ENCODE measurements at places on chromosomes 5 and 9.

DNA sequence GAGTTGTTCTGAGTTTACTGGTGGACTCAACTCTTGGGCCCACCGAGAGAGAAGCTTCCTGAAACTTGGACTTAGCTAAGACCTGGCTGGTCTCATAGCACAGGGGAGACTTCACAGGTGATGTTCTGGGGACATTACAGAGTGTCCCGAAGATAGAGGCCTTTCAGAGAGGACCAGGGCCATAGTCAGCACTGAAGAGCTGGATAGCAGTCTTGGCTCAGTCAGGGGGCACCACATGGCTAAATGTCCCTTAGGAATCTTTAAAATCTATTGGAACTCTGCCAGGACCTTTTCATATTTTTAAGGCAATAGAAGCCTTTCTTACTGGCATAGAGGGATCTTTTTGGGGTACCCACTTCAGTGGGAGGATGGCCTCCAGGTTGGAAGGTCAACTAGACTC is 59.8 kb upstream of the CPLX2 start:
- DNase-seq = no peak

DNA sequence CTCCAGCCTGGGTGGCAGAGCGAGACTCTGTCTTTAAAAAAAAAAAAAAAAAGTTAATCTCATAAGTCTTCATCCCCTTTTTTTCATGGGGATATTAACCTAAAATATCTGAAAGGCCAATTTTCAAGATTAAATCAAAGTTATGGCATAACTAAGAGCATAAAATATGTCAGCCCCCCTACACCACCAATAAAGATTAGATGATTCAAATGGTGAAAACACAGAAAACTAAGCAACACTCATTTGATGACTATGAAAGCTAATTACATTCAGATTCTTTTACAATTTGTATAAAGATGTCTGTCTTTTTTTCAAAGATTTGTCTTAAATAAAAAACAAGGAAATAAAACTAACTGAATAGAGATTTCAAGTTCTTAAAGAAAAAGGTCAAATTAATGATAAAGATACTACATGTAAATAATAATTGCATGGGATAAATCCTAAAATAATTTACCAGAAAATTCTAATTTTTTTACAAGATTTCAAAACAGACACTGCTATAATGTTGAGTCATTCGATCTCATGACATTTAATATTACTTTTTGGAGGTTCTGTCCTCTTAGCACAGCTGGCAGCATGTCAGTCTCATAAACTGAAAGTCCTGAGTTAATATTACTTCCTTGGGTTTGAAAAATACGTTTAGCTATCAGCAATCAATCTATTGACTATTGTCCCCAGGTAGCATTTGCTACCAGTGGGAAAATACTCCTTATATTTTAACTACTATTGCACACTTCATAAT is 112.9 kb downstream of the KIAA0825 start:
- no peak for DNase-seq

DNA sequence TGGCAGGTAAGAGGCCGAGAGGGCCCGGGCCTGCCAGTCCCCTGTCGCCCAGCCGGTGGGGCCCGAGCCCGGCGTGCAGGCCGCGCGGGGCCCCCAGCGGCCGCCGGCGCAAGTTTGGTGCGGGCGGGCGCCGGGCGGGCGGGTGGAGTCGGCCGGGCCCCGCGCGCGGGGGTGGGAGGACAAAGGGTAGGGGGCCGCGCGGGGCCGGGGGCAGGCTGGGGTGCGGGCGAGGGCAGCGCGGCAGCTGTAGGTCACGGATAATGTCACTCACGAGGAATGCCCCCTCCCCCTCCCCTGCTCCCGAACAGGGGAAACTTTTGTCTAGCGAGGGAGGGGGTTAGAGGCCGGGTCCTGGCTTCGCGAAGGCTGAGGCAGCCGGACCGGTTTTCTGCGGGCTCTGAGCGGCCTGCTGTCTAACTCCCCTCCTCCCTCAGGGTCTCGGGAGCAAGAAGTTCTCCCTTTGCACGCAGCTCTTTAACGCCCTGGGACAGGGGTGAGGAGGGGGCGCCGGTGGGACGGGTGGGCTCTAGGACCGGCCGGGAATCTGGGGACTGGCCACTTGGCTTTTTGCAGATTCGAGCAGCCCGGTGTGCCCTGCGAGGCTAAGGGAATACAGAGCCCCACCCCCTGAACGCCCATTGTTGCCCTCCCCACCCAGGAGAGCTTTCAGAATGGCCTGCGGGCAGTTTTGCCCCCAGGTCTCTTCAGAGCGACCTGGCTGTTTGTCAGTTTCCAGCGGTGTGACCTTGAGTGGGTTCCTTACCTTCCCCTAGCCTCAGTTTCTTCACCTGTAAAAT is 21.3 kb upstream of the NDST1 start:
- no peak for DNase-seq

GRCh38 chr5:178849316-178849715 is 10.4 kb upstream of the ZNF354B start:
- DNase-seq = no peak

- no peak for DNase-seq
Observed at GRCh38 chr5:160968480-160968879, 116.5 kb upstream of the ATP10B start.

- DNase-seq = no peak
Observed at GRCh38 chr9:123208626-123209174, 59.7 kb downstream of the STRBP start.

DNA sequence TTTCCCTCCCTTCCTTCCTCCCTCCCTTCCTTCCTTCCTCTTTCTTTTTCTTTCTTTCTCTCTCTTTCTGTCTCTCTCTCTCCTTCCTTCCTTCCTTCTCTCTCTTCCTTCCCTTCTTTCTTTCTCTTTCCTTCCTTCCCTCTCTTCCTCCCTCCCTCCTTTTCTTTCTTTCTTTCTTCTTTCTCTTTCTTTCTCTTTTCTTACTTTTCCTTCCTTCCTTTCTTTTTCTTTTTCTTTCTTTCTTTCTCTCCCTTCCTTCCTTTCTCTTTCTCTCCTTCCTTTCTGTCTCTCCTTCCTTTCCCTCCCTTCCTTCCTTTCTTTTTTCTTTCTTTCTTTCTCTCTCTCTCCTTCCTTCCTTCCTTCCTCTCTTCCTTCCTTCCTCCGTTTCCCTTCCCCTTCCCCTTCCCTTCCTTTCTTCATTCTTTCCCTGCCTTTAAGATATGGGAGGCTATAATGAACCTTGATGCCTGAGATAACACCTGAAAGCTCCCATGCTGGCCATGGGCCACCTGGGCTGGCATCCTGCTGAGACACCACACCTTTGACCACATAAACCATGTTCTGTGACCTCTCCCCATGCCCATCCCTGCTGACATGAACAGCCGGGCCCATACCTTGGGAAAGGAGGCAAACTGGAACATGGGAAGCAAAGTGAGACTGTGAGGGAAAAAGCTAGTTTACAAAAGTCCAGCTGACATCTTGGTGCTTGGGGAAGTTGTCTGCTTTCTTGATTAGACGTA is 197.8 kb upstream of the ZNF618 start:
- no peak for DNase-seq

GRCh38 chr5:180049185-180049548 is 22.4 kb downstream of the RNF130 start:
- no peak for DNase-seq

DNA sequence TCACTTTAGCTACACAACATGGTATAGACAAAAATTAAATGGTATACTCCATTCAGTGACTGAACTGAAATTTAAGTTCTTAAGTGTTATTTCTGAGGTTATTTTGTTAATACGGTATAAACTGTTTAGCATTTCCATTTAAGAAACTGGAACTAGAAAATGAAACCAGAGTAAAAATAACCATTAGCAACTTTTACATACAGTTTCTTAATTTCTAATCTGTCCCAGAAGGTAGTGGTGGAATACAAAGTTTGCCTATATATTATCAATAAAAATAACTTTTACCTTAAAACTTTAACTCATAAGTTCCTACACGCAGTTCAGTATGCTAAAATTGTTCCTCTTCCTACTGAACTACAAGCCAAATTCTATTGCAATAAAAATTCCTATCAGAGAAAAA is 10.3 kb downstream of the GOLPH3 start:
- DNase-seq = no peak

- no peak for DNase-seq
Observed at GRCh38 chr9:122248448-122248865, 16.2 kb downstream of the RBM18 start.

- no peak for DNase-seq
Observed at GRCh38 chr9:136117916-136118319, 757 bp downstream of the TMEM250 start.

DNA sequence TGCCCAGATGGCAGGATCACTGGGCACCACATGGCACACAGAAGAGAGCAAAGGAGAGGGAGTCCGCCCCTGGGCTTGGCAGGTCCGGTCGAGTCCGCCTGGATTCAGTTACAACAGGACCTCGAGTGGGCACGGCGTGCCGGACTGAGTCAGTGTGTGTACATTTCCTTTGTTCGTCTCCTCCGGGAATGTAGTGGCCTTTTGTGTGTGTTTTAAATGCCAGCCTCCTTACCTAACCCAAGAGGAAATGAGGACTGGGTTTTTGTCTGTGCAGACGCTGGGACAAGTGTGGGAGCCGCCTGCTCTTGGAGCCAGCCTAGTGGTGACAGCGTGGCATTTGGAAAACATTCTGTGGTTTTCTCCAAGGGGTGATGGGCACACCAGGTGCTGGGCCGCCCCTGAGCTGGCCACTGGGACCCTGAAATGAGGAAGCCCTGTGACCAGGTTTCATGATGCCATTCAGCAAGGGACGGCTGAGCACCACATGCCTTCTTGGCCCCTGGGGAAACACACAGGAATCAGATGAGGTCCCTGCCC is 9.6 kb downstream of the NEK6 start:
- no peak for DNase-seq

DNA sequence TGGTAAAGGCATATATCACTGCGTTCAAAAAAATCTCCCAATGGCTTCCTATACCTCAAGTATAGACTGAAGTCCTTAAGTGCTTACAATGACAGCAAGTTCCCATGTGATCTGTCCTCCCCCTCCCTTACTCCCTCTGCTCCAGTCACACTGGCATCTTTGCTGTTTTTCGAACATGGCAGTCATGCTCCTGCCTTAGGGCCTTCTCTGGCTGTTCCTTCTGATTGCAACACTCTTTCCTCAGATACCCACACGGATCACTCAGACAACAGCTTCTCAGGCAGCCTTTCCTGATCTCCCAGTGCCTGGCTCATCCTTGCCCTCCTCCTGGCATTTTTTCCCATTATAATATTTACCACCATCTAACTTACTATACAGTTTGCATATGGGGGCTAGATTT is 232.8 kb downstream of the ARHGEF28 start:
- no peak for DNase-seq

DNA sequence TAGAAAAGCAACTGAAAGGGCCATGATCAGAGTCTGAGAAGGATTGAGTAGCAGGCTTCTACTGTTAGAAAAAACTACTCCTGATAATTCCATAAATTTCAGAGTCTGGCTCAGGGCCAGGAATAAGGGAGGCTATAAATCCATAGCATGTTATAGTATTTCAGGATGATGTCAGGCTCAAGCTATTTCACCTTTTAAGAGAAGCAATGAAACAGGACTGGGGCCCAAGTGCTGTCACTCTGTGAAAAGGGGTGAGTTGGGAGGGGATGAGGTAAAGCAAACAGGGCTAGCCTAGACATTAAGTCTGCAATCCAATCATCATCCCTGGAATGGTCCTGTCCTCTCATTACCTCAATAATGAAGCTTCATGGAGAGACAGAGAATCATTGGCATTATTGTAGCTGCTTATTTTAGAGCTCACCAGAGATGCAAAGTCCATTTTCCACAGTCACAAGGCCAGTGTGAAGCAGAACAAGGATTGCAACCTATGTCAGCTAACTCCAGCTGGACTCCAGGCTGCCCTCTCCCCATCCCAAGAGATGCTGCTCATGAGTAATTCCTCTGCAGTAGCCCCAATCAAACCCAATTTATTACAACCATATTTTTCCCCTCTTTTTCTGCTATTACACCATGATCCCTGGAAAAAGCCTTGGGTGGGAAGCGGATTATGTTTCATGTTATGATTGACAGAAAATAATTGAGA is 56.0 kb downstream of the PAPPA start:
- DNase-seq = no peak

DNA sequence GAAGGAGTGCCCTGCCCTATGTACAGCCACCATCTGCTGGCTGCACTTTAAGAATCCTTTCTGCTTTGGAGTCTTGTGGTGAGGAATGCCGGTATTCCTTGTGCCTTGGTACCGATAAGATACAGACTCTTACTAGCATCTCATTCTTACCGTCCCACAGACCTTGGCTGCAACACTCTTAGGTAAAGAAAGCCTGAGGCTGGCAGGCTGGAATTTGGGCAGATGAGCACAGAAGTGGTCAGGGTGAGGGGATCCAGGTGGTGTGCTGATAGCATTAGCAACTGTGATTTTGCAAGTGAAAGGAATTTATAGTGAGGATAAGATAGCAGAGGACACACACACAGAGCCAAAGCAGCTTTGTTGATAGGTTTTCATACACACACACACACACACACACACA is 198.1 kb downstream of the ENC1 start:
- no peak for DNase-seq

GRCh38 chr9:94623253-94623652 is 16.1 kb downstream of the FBP1 start:
- DNase-seq = peak; percentile 23

DNA sequence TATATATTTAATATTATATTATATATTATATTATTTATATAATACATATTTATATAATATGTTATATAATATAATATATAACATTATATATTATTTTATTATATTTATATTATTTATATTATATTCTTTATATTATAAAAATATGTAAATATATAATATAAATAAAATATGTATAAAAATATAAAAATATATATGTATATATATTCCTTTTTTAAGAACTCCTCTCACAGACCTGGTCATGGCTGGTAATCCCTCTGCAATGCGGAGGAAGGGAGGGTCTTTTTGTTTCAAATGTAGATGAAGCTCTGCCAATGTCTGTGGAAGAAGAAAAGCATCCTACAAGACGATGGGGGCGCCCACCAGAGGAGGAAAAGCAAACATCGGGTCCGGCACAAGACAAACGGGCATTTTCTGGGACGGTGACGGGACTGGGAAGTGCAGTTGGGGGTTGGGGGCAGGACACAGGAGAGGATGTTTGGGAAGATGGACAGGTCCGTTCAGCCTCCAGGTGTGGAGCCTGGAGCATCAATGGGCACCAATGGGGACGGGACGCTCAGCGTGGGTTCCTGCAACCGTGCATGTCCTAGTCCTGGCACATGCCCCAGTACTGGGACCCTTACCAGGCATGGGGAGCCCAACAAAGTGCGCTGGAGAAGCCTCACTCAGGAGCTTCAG is 194.0 kb downstream of the IRX1 start:
- DNase-seq = no peak

DNA sequence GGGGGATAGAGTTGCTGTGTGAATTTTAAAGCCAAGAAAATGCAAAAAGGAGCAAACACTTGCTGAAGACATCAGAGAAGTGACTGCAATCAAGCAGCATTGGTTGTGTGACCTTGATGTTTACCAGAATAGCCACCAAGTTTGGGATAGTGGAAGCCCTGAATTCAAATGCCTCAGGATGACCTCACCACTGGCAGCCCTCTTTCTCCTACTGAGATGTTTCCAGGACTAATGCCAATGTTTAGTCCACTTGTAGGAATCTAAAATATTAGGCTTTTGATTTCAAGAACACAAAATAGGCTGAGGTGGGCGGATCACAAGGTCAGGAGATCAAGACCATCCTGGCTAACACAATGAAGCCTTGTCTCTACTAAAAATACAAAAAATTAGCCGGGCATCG is 112.2 kb upstream of the NUDT12 start:
- no peak for DNase-seq

Measured in activated CD4-positive, alpha-beta T cell treated with anti-CD3 and anti-CD28 coated beads, Interleukin-2, Interleukin-4, amounts not matched to agents 100 ng/mL and 50 ng/mL, durations not matched to agents 16 hours and 8 hours (primary cell).